Hippocampal formation (tissue), 2 donors: ENCODE measurements at places on chromosomes 1 and 21.

DNA sequence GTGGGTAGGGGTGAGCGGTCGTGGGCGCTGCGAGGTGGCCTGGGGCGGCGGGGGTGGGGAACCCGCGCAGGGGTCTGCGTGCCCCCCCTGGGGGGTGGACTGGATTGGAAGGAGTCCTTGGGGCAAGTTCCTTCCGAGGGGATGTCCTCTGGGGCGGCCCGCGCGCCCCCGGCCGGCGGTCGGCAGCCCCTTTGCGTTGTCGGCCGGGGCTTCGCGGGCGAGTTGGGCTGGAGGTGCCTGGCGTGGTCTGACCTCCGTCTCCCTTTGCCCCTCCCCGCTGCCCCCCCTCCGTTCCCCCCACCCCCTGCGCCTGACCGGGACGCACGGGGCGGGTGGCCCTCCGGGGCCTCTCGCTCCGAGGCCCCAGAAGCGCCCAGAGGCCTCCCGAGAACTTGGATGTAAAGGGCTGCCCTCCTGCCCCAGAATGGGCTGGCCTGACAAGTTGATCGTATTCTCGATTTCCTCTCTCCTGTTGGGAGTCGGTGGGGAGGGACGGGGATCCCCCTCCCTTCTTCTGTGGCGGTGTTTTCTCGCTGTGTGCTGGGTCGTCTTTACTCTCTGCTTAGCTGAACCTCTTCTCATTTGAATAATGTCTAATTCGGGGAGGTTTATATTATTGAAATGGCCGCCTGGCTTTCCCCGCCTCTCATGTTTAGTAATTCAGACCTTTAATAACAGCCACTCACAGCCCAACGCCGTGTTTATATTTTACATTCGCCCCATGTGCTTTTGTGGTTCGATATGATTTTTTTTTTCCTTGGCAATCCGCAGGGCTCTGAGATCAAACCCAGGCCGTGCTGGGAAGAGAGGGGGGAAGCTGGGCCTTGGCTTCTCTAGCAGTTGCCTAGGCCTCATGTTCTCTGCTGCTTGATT, 1.3 kb downstream of the POU2F1 start:
- peak; percentile 57 for DNase-seq

DNA sequence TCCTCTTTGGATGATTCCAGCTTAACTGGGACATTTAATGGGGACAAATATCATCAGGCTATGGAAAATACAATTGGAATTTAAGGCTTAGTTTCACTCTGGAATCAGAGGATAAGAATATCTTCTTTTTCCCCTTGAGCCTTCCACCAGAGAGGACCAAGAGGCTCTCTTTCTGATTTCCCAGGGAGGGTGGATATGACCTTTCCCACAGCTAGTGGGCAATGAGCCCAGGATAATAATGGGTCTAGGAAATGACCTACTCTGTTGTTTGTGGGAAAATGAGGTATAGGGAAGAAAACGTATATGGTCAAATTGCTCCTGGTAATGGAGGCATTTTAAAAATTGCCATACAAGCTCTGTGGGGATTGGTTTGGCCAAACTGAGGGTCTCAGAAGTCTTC, 1.9 kb downstream of the OR6Y1 start:
- no peak for DNase-seq

- no peak for DNase-seq
Observed at GRCh38 chr1:83064589-83065242, 934.2 kb downstream of the TTLL7 start.

DNA sequence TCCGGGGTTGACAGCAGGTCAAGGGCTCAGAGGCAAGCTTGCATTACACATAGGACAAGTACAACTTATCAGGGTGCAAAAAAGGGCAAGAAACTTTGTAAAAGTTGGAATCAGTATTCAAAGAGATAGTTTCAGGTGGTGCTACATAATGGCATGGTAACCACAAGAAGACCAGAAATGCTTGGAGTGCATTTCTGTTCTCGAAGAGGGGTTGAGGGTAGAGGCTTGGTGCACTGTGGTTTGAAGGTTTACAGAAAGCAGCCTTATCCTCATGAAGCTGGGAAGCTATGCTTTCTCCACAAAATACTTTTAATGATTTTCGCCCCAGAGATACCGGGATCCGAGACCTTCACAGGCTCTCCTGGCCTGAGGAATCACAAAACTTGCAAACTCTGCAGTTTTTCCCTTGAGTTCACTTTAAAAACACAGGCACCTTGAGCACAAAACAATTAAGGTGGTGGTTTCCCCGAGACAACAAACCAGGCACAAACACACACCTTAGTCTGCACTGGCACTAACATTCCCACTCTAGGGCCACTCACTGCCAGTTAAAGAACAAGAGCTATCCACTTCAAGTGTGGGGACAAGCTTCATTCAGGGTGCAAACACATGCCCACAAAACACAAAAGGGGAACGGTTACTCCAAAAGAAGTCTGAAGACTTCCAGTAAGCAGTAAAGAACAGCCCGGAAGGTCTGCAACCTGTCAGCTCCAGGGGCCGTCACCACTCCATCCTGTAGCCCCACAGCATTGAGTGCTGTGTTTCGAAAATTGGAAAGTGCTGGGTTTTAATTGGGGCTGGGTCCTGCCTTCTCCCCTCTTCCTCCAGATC, 29.8 kb upstream of the NFIA start:
- no peak for DNase-seq

GRCh38 chr1:192133350-192133926, 24.8 kb upstream of the RGS18 start:
- DNase-seq = no peak

- DNase-seq = no peak
Observed at GRCh38 chr1:64692911-64693310, 52.0 kb upstream of the RAVER2 start.

- DNase-seq = no peak
Observed at GRCh38 chr1:183353597-183353996, 64.6 kb downstream of the NMNAT2 start.

- no peak for DNase-seq
Observed at GRCh38 chr1:201916649-201917249, 28.1 kb downstream of the SHISA4 start.
